ENCODE measurements at places on chromosomes 3 and 15.

DNA sequence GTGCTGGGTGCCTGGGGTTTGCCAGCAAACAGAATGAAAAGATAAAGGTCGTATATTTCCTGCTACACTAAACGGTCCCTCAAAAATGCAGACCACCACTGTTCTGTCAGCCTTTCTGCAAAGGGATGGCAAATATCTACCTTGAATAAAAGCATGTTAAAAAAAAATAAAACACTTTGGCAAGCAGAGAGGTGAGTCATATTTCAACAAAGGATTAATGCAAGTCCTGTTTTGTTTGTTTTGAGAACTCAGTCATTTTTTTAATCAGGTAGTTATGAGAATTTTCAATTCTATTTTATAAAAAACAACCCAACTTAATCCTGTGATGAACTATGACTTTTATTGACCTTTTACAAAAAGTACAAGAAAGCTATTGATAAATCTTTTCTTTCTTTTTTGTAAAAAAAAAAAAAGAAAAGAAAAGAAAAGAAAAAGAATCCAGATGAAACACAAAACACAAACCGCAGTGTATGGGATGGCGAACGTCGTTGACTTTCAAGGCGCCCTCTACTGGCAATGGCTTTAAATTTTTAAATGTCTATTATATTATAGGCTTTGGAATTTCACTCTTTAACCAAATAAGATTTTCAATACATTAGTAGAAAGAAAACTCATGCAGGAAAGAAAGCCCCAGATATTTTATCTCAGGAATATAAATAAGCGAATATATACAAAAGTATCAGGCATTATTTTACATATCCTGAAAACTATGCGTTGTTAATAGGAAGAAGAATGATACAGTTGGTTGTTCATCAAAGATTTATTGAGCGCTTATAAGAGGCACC is 87.8 kb downstream of the NCEH1 start:
- DNase-seq = no peak

DNA sequence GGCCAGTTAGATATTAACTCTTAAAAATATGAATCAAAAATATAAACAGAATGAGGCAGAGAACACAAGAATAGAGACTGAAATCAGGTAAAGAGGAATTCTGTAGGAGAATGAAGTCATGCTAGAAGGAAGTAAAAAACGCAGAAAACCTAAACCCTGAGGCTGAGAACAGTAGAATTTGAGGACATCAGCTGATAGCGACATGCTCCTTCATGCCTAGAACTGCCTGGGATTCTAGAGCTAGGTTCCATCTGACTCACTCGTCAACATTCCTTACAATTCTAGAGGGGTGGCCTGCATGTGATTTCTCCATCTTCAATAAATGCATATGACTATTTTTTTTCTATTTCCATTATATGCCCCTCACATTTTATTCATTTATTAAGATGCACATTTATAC is 343.0 kb downstream of the ROBO1 start:
- no peak for DNase-seq

GRCh38 chr15:70440416-70441138 is 322.8 kb downstream of the UACA start:
- DNase-seq = no peak

- DNase-seq = no peak
Measured at GRCh38 chr3:20056725-20057611, 16.7 kb downstream of the KAT2B start.

DNA sequence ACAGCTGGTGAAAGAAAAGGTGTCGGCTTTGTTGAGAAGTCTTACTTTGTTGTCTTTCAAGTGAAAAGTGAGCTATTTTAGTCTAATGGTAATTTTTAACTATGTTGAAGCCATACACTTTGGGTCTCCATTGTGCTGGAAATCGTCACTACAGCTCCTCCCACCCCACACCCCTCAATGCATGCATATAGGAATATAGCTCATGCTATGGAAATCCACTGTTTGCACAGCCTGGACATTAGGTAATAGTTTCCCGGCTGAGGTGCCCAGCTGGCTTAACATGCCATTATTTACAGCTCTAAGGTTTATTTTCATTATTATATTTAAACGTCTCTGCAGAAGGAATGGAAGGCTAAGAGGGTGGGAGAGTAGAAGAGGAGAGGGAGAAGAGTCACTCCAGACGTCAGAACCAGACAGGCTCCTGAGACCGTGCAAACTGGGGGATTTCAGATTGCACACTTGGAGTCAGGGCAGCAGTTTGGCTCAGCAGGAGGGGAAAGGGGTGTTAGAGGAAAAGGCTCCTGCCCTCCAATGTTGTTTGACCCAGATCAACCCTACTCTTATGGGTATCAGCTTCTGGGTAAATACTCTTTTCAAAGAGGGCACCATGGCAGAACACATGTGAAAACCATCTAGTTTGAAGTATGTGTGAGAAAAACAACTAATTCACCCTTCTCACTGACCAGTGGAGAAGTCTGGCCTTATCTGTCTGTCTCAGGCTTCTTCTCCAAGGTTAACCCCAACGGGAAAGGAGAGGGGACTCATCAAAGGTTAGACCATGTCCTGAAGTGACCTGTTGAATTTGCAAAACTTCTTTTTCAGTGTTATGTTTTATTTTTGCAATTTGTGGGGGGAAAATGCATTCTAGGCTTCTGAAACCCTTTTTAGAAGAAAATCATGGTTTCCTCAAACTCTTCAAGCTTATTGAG is 218.7 kb upstream of the CTDSPL start:
- no peak for DNase-seq

DNA sequence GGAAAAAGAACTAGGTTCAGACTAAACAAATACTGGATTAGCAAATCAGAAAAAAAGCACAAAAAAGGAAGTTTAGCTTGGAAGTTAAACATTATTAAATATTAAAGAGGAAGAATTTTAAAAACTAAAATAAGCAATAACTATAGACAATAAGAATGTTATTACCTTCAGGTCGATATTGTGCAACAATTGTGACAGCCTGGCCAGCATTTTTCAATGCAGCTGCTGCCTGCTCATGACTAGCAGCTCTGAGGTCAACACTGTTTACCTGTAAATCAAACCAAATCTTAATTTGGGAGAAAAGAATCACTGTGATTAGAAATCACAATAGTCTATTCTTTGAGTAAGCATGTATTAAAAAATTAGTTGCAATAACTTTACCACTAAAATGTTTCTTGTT is 75.1 kb upstream of the MELTF start:
- no peak for DNase-seq

GRCh38 chr3:53944028-53944427 is 52.4 kb upstream of the SELENOK start:
- DNase-seq = no peak

All from activated CD4-positive, CD25-positive, alpha-beta regulatory T cell (primary cell).